ENCODE measurements at places on chromosomes 16 and 17. TPM values are rescaled to one million over a fixed set of nuclear protein-coding genes. Genes with fewer than 3 reads are reported as not detected.

DNA sequence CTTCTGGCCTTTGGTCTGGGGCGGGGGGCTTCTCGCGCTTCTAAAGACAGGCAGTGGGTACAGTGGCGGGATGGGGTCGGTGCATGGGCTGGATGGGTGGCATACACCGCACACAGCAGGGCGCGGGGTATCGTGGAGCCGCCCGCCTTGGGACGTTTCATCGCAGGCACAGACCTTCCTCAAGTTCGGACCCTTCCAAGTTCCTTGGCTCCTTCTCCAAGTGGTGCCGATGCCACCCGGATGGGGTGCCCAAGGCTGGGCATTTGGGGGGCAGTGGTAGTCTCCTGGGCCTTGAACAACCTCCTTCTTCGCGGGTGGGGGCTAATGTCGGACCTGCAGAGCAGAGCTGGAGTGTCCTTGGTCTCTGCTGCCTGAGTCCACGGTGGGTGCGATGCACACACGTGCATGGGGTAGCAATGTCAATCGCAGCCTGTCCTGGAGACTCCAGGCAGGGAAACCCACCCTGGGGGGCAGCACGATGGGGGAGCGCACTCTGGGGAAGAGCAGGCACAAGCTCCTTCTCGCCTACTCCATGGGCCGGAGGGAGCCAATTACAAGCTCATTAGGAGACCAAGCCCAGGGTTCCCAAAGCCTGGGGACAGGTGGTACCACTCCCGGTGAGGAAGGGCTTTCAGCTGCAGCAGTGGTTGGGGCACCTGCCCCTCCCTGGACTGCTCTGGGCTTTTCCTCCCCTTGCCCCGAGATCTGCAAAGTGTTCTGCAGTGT is 686 bp upstream of the MTSS2 start:
- no peak for DNase-seq

DNA sequence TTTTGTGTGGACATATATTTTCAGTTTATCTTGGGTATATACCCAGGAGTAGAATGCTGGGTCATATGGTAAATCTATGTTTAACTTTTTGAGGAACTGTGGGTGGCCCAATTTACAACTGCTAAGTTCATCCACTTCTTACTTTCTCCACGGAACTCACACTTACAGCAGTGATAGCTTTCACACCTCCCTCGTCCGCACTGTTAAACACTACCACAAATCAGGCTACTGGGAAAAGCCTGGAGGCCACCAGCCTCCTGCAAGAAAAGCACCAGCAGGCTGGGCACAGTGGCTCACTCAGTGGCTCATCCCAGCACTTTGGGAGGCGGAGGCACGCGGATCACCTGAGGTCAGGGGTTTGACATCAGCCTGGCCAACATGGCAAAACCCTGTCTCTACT is 14.7 kb upstream of the ZG16 start:
- no peak for DNase-seq

DNA sequence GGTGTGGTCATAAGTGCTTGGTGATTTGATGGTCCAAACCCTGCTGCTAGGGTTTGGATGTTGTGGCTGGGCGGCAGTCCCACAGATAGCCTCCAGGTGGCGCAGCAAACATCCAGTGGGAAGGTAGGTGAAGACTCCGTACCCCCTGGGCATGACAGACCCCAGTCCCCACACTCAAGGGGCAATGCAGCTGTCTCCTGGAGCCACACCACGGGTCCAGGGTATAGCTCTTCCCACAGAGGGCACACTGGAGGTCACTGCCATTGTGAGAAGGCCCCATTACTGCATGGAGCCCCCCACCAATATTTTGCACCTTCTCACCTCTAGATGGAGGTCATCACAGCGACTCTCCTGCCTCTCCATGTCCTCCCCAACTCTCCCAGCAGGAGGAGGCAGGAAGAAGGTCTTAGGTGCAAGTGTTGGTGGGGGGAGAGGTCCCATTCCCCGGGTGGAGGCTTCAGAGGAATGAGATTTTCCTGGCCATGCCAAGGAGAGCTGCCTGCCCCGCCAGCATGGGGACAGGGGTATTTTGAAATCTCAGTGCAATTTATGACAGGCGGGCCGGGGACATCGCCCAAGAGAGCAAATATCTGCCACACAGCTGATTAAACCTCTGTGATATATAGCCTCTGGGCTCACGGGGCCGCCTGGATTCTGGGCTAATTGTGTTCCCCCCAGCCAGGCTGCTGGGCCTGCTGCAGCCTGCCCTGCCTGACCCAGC is 17.1 kb upstream of the C17orf113 start:
- DNase-seq = no peak

DNA sequence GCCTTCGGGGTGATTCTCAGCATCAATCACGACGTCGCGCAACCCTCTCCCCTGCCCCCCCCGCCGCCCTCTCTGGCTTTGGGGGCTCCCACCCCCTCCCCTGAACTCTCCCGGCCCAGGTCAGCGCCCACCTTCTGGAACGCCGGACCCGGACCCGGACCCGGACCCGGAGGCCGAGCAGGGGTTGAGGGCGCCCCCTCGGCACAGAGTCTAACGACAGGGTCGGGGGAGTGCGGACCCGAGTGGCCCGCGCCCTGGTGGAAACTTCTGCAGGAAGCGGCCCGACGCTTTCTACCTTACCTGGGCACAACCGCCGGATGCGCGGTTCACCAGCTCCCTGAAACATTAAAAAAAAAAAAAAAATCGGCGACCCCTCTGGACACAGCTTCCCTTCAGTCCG is 16.2 kb downstream of the SALL1 start:
- no peak for DNase-seq

CSF3 gene
- total RNA-seq = not detected

CDH1 gene
- total RNA-seq = 83.0 TPM

TSPOAP1 gene
- total RNA-seq = 3.9 TPM

ABCC11 gene
- total RNA-seq = 0.20 TPM

All from skin of body (tissue), 3 donors.